ENCODE measurements at places on chromosomes 1 and 21.

GRCh38 chr1:21526441-21526840 is 17.2 kb downstream of the ALPL start:
- DNase-seq = no peak

GRCh38 chr1:20721117-20722061 is 3.6 kb upstream of the KIF17 start:
- no peak for DNase-seq

DNA sequence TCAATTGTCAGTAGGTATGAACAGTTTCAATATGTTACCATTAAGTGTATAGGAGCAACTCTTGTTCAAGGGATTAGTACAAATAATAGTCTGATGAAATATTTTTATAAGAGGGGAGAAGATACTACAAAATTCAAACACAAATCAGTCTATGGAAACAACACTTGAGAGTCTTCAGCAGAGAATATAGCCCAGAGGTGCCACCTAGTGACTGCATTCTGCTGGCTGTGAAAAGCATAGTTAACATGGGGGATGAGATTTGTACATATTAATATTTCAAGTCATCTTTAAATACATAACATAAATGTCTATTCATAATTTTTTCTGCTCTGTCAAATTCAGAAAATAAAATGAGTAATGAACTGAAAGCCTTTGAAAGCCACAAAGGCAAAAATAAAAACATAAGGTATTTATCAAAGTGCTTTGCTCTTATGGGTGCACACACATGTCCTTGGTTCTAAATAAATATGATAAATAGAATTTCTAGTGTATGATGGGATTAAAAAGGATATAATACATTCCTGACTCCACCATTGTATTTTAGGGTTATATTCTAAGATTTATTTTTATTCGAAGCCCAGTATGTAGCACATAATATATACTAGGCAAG is 440.9 kb upstream of the ZRANB2 start:
- DNase-seq = peak; percentile 21

- no peak for DNase-seq
Measured at GRCh38 chr1:234303231-234303630, 70.0 kb upstream of the COA6 start.

GRCh38 chr21:26297851-26298250 is 127.3 kb upstream of the APP start:
- no peak for DNase-seq

GRCh38 chr1:903721-904271 is 19.9 kb upstream of the SAMD11 start:
- DNase-seq = no peak

DNA sequence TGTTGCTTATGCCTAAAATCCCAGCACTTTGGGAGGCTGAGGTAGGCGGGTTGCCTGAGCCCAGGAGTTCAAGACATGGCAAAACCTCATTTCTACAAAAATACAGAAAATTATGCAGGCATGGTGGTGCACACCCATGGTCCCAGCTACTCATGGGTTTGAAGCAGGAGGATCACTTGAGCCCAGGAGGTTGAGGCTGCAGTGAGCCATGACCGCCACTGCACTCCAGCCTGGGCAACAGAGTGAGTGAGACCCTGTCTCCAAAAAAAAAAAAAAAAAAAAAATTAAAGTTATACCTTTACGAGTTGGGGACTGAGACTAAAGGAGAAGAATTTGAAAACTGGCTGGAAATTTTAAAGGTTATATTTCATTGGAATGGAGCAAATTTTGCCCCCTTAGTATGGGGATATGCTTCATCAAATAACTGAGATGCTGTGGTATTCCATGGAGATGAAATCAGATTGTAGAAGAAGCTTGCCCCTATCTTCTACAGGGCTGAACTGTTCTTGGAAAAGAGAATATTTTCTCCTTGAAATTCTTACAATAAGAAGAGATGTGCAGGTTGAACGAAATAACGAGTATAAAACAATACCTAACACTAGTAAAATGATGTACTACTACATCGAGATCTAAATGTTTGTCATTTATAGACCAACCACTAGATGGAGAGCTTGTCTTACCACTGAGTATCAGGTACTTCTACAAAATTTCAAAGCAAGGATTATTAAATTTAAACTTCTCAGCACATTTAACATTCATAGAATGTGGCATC is 34.9 kb upstream of the SCYL3 start:
- no peak for DNase-seq

- peak; percentile 13 for DNase-seq
Measured at GRCh38 chr1:67647036-67647798, 37.8 kb upstream of the GADD45A start.

DNA sequence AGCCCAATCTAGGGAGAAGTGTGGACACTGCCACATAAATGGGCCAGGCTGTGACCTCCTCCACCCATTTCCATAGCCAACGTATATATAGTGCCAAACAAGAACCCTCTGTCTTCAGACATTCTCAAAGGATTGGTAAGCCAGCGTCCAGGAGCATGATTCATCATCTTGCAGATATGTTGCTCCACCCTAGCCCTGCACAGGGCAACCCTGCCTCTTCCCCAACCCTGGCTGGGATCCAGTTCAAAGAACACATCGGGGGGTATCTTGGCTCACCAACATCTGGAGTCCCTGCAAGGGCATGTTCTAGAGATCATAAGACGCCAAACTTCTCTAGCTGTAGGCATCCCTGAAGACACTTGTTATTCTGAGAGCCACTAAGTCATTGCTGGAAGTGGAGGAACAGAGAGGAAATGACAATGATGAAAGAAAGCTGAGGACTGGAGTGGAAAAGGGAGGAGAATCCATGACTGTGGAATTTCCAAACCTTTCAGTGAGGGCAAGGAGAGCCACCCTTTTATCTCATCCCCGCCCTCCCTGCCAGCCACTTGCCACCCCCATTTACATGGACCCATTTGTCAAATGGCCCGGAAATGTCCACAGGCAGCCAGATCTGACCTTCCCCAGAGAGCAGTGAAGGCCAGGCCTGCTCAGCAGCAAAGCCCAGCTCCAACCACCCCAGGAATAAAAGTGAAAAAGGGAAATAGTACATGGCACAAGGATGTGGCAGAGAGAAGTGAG is 144.1 kb upstream of the CTTNBP2NL start:
- DNase-seq = no peak

GRCh38 chr21:22125581-22125980 is 1127.4 kb downstream of the NCAM2 start:
- DNase-seq = no peak

- no peak for DNase-seq
Measured at GRCh38 chr1:228875741-228876140, 140.5 kb downstream of the RHOU start.

DNA sequence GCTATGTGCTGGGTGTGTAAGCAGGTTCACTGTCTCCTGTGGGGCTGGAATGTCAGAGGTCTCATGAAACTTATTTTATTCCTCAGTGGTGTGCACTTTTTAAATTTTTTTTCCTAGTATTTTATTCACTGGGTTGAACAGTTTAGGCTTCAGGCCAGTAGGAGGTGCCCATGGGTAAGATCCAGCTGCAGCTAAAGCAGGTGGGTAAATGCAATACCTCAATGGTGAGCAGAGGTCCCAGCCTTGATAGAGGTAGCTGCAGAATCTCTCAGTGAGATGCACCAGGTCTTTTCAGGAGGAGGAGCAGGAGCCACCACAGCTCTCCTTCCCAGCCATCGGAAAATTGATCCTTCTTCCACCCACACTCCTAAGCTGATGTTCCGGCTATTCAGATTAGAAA is 12.6 kb upstream of the OR6N2 start:
- no peak for DNase-seq

DNA sequence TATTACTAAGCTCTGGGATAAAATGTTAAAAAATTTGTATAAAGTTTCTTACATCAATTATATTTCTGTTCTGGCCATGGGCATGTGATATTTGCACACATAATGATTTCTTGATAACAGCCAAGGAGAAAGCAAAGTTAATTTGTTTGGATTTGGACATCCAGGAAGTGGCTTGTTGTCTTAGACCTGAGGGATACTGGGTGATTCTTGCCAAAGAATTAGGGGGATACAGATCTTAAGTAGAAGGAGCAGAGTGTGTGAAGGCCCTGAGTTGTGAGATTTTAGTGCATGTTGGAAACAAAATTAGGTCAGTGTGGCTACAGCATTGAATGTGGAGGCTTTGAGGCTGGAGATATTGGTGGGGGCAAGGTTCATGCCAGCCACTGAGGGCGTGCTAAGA is 65.6 kb downstream of the NCAM2 start:
- DNase-seq = no peak

- DNase-seq = no peak
Measured at GRCh38 chr1:43866201-43866600, 67.4 kb upstream of the ARTN start.

DNA sequence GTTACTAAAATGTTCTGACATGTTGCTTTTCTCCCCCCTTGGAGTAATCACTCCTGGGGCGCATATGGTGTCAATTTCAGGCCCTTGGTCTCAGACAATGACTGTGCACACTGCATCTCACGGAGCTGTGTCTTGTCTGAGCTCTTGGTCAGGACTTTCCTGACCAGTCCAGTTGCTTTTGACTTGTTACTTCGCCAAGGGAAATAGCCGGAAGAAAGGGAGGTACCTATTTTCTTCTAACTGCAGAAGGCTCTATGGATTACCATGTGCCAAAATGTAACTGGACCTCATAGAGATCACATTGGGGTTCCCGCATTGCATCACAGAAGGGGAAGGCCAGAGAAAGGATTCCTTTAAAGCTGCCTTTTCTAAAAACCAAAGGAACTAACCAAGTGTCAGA is 68.6 kb downstream of the SPAG17 start:
- no peak for DNase-seq

Measured in prostate gland (tissue), 2 donors.